ENCODE measurements at places on chromosomes 16 and 17.

DNA sequence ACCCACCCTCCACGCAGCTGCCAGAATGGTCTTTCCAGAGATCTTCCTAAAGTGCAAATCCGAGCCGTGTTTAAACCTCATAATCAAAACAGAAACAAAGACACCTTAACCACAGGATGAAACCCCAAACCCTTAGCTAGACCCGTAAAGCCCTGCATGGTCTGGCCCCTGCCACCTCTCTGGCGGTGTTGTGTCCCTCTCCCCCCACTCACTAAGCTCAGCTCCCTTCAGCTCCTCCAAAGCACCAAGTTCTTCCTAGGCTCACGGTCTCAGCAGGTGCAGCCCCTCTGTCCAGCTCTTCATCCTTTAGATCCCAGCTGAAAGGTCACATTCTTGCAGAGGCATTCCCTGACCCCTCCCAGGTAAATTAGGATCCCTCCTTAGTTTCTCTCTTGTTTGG is 4.4 kb upstream of the NXPH3 start:
- DNase-seq: no peak

GRCh38 chr17:17971431-17972125 is 622 bp downstream of the TOM1L2 start:
- DNase-seq: no peak

DNA sequence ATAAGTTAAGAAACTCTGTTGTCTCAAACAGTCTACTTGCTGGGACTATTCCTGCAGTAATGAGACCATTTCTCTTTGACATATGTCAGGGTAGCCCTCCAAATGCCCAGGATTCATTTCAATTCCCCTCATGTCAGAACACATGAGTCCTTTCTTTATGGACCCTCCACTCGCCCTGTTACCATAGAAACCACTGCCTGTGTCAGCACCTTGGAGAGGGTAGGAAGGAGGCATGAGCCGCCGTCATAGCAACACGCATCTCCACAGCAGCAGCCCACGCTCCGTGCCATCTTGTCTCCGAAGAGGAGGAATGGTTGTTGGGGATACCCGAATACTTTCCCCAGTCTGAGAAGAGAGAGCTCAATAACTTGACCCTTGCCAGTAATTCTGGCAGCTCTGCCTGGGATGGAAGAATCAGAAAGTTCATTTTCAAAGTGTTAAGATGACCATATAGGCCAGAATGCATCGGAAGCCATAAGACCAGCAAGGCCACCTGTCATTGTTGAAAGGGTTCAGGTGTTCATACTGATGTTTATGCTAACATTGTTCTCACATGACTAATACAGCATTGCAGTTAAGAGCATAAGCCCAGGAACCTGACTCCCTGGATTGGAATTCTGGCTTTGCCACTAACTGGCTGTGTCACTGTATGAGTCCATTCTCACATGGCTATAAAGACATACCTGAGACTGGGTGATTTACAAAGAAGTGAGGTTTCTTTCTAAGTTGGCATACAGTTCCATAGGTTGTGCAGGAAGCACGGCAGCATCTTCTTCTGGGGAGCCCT is 141.3 kb downstream of the ABCC12 start:
- no peak for DNase-seq

GRCh38 chr17:21291357-21291756 is 6.8 kb downstream of the MAP2K3 start:
- no peak for DNase-seq

DNA sequence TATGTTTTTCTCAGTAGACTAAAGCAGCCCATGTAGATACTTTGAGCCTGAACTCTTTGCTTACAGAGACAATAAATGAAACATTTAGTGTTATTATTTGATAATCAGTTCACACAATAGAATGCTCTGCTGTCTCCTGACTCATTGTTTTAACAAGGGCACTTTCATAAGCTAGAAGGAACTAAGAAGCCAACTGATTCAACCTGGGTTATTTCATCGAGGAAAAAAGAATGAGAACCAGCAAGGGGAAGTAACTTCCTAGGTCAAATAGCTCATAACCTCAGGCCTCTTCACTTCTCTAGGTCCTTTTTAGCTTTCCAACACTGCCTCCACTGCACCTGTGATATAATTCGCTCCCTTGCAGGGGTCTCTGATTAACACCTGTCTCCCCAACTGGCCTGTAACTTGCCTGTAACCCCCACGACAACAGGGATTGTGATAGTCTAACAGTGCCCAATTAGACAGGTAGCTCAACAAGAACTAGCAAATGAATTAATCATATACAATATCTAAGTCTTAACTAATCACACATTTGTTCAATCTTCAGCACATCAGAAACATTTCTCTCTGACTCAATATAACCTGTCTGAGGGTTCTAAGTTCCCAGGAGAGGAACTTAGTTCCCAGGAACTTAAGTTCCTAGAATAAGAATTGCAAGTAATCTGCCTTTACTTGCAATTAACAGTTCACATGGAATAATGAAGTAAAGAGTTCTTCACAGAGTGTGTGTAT is 34.8 kb downstream of the RFFL start:
- no peak for DNase-seq

GRCh38 chr16:64132190-64132589 is 989.7 kb downstream of the CDH11 start:
- DNase-seq: no peak
